ENCODE measurements at places on chromosomes 6 and 20.

DNA sequence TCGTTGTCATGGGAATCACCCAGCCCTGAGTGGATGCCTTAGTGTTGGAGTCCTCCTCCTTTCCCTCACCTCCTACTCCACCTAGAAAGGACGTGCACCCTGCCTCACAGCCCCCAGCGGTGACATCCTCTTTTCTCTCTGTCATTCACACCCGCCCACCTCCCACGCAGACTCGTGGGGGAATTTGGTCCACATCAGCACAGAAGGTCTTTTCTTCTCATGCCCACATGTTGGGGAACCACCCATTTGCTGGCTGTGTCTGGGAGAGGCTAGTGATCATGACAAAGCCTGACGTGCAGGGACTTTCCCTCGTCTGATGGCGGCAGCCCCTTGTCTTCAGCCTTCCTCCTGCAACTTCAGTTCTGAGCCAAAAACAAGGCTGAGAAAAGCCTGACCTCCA, 96.0 kb upstream of the CNKSR3 start:
- DNase-seq = peak; percentile 42

DNA sequence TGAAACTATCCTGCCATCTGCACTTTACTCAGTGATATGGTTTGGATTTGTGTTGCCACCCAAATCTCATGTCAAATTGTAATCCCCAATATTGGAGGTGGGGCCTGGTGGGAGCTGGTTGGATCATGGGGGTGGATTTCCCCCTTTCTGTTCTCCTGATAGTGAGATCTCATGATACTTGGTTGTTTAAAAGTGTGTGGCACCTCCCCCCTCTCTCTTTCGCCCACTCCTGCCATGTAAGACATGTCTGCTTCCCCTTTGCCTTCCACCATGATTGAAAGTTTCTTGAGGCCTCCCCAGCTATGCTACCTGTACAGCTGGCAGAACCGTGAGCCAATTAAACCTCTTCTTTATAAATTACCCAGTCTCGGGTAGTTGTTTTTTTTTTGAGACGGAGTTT, 18.0 kb downstream of the PIGT start:
- DNase-seq = no peak

- no peak for DNase-seq
Measured at GRCh38 chr20:6855104-6855503, 87.6 kb downstream of the BMP2 start.

DNA sequence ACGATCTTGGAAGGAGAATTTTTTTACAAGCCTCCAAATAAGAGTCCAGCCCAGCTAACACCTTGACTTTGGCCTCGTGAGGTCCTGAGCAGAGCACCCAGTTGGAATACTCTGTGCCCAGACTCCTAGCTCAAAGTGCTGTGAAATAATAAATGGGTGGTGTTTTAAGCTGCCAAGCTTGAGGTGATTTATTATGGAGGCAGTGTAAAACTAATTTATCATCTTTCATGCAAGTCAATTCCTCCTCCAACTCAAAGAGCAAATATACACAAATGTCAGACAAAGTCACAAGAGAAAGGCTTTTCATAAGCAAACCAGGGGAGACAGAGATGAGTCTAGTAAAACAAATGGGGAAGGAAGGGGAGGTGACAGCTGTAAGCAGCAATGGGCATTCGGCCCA, 12.7 kb downstream of the ABT1 start:
- no peak for DNase-seq

DNA sequence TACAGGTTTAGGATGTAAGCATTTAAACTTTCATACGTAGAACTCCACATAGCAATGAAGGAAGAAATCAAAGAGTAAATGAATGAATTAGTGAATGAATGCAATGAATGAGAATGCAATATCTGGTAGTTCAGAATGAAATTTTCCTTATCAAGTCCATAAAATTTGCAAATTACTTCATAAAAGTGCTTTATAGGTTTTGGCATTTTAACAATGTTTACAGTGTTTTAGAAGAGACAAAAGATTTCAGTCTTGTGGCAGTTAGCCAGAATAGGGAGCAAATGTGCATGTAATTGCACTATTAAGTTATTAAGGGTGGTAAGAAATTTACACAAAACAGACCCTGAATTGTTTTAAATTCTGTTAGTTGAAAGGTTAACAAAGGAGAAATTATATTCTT, 739.4 kb upstream of the FLRT3 start:
- DNase-seq = no peak

DNA sequence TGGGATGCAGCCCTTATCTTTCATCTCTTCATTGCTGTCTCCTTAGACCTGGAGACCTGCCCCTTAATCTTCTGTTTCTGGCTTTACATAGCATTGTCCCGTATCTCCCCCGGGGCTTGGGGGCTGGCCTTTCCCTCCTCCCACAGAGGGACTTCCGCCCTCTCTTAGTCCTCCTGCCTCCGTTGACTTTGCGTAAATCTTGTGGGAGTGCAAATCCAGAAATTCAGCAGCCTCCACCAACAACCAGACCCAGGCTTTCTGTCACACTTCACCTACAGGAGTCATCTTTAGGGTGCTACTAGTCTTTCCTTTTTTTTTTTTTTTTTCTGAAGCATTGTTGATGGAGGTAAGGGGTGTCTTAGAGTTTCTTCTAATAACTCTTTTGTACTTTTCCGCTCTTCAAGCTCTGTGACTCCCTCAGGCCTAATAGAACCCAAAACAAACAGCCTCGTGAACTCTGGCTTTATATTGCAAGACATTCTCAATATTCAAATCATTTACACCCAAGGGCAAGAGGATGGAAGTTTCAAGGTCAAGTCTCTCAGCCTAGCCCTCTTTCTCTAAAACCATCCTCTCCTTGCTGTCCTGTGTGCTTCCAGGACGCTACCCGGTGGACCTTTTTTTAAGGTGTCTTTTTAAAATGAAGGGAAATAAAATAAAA, 66.2 kb downstream of the RREB1 start:
- DNase-seq = no peak

- no peak for DNase-seq
Measured at GRCh38 chr6:28522594-28523240, 3.0 kb upstream of the GPX5 start.

- no peak for DNase-seq
Measured at GRCh38 chr6:64547594-64548268, 912.1 kb downstream of the PHF3 start.

All from T-helper 17 cell (primary cell).